PC-9 (cell line): ENCODE measurements at places on chromosomes 2 and 18. TPM values are rescaled to one million over a fixed set of nuclear protein-coding genes. Genes with fewer than 3 reads are reported as not detected.

DNA sequence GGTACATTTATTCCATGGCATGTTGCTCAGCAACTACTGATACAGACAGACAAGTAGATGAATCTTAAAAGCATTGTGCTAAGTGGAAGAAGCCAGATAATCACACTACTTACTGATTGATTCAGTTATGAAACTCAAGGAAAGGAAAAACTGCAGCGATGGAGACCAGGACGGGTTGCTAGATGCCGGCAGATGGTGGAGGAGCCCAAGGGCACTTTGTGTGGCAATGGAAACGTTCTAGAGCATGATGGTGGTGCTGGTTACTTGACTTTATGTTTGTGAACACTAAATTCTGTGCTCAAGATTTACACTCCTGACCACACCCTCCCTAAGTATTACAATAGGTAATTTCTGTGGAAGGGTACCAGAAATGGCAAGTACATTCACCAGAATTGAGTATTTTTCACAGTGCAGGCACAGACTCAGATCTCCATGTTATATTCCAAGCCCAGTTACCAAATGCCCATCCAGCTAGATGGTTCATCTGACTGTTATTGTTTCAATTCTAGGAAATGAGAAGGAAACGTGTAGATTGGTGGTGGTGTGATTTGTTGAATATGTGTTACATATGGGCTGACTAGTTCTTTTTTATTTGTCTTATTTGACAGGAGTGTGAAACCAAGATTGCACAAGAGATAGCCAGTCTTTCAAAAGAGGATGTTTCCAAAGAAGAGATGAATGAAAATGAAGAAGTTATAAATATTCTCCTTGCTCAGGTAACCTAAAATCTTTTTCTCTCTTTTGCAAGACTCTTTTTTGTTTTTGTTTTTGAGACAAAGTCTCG is 55.1 kb downstream of the RALBP1 start:
- H3K27ac ChIP-seq, result no peak overlapping the region
- H3K27me3 ChIP-seq, result no peaks in the 10 kb centered on the region
- H3K4me1 ChIP-seq, result peaks cover 17% of the 10 kb centered on the region
- DNase-seq, result no peak
- peaks cover 35% of the 10 kb centered on the region for H3K36me3 ChIP-seq

DNA sequence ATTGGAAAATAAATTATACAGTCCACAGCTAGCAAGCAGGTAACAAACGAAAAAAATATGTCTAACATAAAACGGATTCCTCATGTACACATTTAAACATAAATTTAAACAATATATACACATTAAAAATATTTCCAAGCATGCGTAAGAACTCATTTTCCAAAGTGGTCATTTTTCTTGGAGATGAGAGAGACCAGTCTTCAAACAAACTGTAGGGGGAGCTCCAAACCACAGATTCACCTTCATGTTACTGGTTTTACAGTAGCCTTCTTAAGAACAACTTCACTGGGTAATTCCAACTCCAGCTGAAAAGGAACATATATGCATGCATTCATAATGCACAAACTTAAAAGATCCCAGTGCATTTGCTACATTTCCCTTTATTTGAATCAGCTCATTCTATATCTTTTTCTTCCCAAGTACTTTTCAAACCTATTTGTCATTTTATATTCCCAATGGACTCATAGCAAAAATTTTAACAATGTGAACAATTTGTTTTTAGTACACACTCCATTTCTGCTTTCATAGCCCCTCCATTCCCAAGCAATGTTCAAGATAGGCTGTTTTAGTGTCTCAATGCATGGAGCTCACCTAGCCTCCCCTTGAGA is 4.7 kb upstream of the STAMBP start:
- H3K27me3 ChIP-seq, result no peaks in the 10 kb centered on the region
- no peak overlapping the region for H3K4me3 ChIP-seq
- H3K36me3 ChIP-seq, result no peaks in the 10 kb centered on the region
- H3K27ac ChIP-seq, result no peak overlapping the region
- peaks cover 10% of the 10 kb centered on the region; the same call in 1 of the 2 replicates for H3K4me1 ChIP-seq

DNA sequence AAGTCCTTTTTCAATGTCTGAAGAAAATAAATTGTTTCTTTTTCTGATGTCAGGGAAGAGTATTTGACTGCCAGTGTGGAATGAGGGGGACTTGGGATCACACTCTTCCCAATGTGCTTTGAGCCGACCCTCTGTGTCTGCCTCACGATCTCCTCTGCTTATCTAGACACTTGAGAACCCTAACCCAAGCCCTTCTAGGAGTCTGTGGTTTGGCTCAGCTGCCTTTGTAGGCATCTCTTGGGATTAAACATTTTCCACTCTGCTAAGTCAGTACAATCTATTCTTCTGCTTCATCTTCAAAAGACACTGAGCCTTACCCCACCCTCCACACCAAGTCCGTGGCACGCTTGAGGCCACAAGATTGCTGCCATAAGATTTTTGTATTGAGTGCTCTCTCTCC is 19.4 kb downstream of the FAM110C start:
- H3K27ac ChIP-seq, result no peak overlapping the region
- H3K27me3 ChIP-seq, result no peaks in the 10 kb centered on the region
- no peaks in the 10 kb centered on the region for H3K36me3 ChIP-seq
- no peak for DNase-seq

- no peak overlapping the region for H3K4me3 ChIP-seq
- DNase-seq, result no peak
- H3K27ac ChIP-seq, result no peak overlapping the region
- peaks cover 27% of the 10 kb centered on the region for H3K4me1 ChIP-seq
Measured at GRCh38 chr2:186573531-186573930, 16.3 kb upstream of the ITGAV start.

GRCh38 chr2:12320991-12321641 is 395.6 kb upstream of the TRIB2 start:
- peaks cover 42% of the 10 kb centered on the region for H3K4me1 ChIP-seq
- no peak overlapping the region for H3K4me3 ChIP-seq
- no peaks in the 10 kb centered on the region for H3K27me3 ChIP-seq
- DNase-seq, result no peak
- no peak overlapping the region for H3K27ac ChIP-seq

DNA sequence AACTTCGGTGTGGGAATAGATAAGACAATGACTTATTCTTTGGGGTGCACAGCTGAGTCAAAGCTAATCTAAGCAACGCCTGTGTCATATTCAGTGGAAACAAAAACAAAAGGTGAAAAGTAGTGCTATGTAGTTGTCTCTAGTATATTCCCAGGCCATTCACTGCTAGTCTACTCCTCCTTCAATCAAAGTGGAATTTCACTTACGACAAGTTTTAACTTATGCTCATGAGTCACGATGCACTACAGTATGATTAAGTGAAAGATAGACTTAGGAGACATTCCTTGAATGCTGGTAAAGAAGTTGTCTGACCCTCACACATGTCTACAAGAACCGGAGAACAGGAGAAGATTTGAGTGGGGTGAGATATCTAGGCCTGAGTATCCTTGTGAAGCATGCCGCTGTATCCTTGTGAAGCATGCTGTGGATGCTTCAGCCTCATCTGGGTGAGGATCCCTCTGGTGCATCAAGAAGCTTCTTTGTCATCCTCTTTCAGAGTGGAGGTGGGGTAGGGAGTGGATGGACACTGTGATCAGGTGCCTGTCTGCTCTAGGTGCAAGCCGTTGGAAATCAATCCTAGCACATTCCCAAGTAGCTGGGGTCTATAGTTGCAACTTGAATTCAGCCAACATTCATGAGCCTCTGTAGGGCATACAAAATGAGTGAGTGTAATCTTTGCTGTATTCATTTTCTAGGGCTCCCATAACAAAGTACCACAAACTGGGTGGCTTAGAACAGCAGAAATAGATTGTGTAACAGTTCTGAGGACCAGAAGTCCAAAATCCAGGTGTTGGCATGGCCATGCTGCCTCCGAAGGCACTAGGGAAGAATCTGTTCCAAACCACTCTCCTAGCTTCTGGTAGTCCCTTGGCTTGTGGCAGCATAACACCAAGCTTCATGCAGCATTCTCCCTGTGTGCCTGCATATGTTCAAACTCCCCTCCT is 173.5 kb upstream of the FN1 start:
- no peaks in the 10 kb centered on the region for H3K36me3 ChIP-seq
- H3K27ac ChIP-seq, result no peak overlapping the region
- no peak overlapping the region for H3K4me3 ChIP-seq
- peak; percentile 34 for DNase-seq
- H3K4me1 ChIP-seq, result peaks cover 9% of the 10 kb centered on the region
- no peaks in the 10 kb centered on the region for H3K27me3 ChIP-seq

DNA sequence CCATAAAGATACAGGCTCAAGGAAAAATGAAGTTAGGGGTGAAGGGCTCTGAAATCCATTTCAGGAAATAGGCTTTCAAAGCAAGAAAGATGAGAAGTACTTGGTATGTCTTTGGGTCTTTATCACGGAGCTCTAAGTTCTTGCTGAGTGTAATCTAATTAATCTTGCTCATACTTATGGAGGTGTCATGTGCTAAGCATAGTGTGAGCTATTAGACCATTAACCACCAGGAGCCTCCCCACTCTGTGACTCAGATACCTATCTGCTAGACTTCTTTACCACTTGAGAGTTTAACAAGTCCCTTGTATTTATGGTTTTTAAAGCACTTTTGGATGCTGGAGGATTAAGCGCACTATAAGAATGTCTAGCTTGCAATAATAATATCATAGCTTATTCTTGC is 678.7 kb downstream of the EPHA4 start:
- H3K4me1 ChIP-seq, result no peaks in the 10 kb centered on the region
- H3K36me3 ChIP-seq, result no peaks in the 10 kb centered on the region
- H3K27me3 ChIP-seq, result no peaks in the 10 kb centered on the region
- no peak for DNase-seq

- H3K4me3 ChIP-seq, result no peak overlapping the region
- DNase-seq, result no peak
- H3K27ac ChIP-seq, result no peak overlapping the region
- peaks cover 25% of the 10 kb centered on the region for H3K27me3 ChIP-seq
- no peaks in the 10 kb centered on the region for H3K36me3 ChIP-seq
- H3K4me1 ChIP-seq, result no peaks in the 10 kb centered on the region
Measured at GRCh38 chr2:104793966-104794365, 59.9 kb upstream of the POU3F3 start.

DNA sequence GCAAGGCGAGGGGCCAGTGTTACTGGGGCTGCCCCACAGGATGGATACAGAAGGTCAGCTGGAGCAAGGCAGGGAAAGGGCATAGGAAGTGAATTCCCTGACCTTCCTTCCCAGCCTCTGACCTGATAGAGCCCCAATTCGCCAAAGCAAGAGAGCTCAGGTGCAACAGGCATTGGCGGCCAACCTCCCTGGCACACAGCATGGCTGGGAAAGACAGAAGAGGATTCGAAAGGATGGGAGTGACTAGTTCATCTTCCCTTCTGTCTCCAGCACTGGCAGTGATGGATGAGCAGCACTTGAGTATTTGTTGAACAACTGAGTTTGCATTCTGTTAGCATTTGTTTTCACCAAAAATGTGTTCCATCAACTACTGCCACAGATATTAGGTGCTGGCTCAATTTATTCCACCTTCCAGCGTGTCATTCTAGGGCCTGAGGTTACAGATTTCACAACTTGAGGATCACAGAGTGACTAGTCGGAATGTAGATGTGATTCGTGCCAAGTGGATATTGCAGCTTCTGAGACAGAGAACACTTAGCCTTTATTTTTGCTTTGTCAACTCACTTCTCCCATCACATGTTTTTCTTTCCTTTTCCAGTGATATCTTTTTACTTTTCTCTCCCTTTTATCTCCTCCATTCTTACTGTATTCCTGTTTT is 6.2 kb downstream of the COPS8 start:
- no peak for DNase-seq
- no peak overlapping the region for H3K4me3 ChIP-seq
- no peak overlapping the region for H3K27ac ChIP-seq

DNA sequence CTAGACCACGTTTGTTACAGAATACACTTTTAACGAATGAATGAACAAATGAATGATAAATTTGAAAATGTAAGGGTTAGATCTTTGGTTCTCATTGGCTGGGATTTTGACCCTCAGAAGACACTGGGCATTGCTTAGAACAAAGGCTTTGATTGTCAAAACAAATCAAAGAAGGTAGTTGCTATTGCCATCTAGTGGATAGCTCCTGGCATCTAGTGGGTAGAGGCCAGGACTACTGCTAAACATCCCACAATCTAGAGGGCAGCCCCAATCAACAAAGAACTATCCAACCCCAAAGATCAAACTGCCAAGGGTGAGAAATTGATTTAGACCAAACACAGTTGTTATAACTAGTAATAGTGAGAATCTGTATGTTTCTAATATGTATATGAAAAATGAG is 552.3 kb downstream of the KCNJ3 start:
- H3K36me3 ChIP-seq, result no peaks in the 10 kb centered on the region
- H3K4me1 ChIP-seq, result no peaks in the 10 kb centered on the region
- H3K27me3 ChIP-seq, result no peaks in the 10 kb centered on the region
- no peak overlapping the region for H3K27ac ChIP-seq
- DNase-seq, result peak; percentile 9
- no peak overlapping the region for H3K4me3 ChIP-seq

- H3K4me1 ChIP-seq, result no peaks in the 10 kb centered on the region
- no peak for DNase-seq
- H3K27ac ChIP-seq, result no peak overlapping the region
- H3K36me3 ChIP-seq, result no peaks in the 10 kb centered on the region
Measured at GRCh38 chr2:225797394-225797793, 397.9 kb downstream of the NYAP2 start.

GRCh38 chr2:239608260-239608659 is 207.4 kb upstream of the HDAC4 start:
- DNase-seq, result no peak
- H3K4me3 ChIP-seq, result no peak overlapping the region
- no peaks in the 10 kb centered on the region for H3K36me3 ChIP-seq
- peaks cover 97% of the 10 kb centered on the region for H3K27me3 ChIP-seq
- H3K27ac ChIP-seq, result no peak overlapping the region
- H3K4me1 ChIP-seq, result no peaks in the 10 kb centered on the region

GRCh38 chr2:134314681-134315368 is 61.0 kb downstream of the MGAT5 start:
- H3K27ac ChIP-seq, result no peak overlapping the region
- no peaks in the 10 kb centered on the region for H3K27me3 ChIP-seq
- H3K4me3 ChIP-seq, result no peak overlapping the region
- no peak for DNase-seq
- H3K36me3 ChIP-seq, result no peaks in the 10 kb centered on the region

GRCh38 chr2:21267232-21267835 is 143.6 kb downstream of the TDRD15 start:
- no peak overlapping the region for H3K4me3 ChIP-seq
- DNase-seq, result no peak
- H3K27ac ChIP-seq, result no peak overlapping the region
- peaks cover 44% of the 10 kb centered on the region; the same call in 1 of the 2 replicates for H3K27me3 ChIP-seq
- no peaks in the 10 kb centered on the region for H3K4me1 ChIP-seq

GRCh38 chr18:7579176-7579917 is 12.2 kb downstream of the PTPRM start:
- no peak overlapping the region for H3K4me3 ChIP-seq
- peaks cover 32% of the 10 kb centered on the region for H3K4me1 ChIP-seq
- DNase-seq, result no peak
- no peaks in the 10 kb centered on the region for H3K27me3 ChIP-seq

Gene ELOA2
- total RNA-seq, result not detected in 2 replicates

Gene FAP
- not detected in 2 replicates for total RNA-seq

Gene ERICH2
- 1.7 and 2.0 TPM in 2 replicates for total RNA-seq

Gene ANKRD30B
- not detected in 2 replicates for total RNA-seq

Gene IL37
- total RNA-seq, result 1.0 and 1.7 TPM in 2 replicates

Gene DUSP2
- total RNA-seq, result 4.0 and 5.2 TPM in 2 replicates

Gene UCN
- total RNA-seq, result 2.8 and 4.6 TPM in 2 replicates

Gene VIT
- total RNA-seq, result not detected in 2 replicates

Gene RGPD4
- total RNA-seq, result not detected in 2 replicates
